Left lung (tissue), 14 donors: ENCODE measurements at places on chromosomes 7 and 10.

GRCh38 chr10:65335311-65335710 is 1590.5 kb upstream of the LRRTM3 start:
- no peak for DNase-seq

- no peak for DNase-seq
These were observed 16.2 kb downstream of the NCOA4 start for GRCh38 chr10:46014206-46014605.

DNA sequence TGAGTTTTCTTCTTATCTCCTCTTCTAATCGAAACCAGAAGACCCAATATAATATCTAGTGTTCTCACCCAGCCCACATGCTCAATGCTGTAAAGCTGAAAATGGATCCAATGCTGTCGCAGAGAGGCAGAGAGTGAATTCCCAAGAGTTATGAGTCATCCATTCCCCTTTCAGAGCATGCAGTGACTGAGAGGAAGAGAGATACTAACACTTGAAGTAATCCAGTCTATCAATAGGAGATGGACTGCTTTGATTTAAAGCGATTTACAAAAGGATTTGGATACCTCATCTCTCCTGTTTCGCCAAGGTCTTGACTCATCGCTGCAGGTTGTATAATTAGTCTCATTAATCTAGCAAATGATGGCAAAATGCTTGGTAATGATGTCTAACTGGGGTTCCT is 41.5 kb upstream of the PRKCQ start:
- no peak for DNase-seq

GRCh38 chr7:1979591-1980560 is 252.9 kb downstream of the MAD1L1 start:
- no peak for DNase-seq

DNA sequence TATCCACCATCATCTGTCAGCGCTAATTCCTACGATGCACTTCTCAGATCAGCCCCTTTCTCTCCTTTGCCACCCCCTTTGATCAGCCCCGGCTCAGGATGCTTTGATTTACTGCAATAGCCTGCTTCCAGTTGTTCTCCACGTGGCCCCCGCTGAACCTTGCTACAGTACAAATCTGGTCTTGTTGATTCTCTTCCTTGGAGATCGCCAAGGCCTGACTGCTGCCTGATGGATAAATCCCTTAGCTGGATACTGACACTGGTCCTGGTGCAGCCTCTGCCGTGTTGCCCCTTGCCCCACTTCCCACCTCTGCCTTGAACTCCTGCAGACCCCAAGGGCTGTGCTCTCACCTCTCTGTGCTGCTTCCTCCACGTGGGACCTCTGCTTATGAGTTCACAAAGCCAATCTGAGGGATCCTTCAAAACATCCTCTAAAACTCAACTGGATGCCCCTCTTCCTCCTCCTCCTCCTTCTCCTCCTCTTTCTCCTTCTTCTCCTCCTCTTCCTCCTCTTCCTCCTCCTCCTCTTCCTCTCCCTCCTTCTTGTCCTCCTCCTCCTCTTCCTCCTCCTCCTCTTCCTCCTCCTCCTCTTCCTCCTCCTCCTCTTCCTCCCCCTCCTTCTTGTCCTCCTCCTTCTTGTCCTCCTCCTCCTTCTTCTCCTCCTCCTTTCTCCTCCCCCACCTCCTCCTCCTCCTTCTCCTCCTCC is 15.3 kb downstream of the PLXNA4 start:
- DNase-seq: no peak

DNA sequence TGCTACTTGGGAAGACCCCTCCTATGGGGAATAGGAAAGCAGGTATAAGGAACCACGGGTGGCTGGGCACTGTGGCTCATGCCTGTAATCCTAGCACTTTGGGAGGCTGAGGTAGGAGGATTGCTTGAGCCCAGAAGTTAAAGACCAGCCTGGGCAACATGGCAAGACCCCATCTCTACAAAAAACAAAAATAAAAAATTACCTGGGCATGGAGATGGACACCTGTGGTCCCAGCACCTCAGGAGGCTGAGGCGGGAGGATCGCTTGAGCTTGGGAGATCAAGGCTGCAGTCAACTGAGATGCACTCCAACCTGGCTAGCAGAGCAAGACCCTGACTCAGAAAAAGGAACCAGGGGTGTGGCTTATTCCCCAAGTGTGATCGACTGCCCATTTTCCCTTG is 986 bp upstream of the FSCN3 start:
- no peak for DNase-seq

DNA sequence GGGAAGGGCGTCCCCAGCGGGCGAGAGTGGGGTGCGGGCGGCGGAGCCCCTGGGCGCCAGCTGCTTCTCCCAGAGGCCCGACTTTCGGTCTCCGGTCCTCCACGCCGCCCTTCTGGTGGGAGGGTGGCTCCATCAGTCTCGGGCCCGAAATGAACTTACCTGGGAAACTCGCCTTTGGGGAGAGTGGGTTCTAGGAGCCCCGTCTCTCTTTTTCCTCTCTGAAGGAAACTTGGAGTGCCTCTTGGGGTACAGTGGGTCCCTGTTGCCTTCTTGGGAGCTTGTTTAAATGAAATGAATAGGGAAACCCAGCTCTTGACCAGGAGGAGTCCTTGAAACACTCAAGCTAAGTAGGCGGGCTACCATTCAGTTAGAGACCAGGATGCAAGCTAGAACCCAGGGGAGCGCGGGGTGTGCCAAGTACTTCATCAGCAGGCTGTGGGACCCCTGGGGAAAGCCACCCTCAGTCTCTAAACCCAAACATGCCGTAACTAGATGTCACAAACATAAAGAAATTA is 1.3 kb downstream of the SLC26A4 start:
- no peak for DNase-seq

GRCh38 chr10:122113161-122113944 is 124.4 kb downstream of the TACC2 start:
- peak; percentile 79 for DNase-seq

DNA sequence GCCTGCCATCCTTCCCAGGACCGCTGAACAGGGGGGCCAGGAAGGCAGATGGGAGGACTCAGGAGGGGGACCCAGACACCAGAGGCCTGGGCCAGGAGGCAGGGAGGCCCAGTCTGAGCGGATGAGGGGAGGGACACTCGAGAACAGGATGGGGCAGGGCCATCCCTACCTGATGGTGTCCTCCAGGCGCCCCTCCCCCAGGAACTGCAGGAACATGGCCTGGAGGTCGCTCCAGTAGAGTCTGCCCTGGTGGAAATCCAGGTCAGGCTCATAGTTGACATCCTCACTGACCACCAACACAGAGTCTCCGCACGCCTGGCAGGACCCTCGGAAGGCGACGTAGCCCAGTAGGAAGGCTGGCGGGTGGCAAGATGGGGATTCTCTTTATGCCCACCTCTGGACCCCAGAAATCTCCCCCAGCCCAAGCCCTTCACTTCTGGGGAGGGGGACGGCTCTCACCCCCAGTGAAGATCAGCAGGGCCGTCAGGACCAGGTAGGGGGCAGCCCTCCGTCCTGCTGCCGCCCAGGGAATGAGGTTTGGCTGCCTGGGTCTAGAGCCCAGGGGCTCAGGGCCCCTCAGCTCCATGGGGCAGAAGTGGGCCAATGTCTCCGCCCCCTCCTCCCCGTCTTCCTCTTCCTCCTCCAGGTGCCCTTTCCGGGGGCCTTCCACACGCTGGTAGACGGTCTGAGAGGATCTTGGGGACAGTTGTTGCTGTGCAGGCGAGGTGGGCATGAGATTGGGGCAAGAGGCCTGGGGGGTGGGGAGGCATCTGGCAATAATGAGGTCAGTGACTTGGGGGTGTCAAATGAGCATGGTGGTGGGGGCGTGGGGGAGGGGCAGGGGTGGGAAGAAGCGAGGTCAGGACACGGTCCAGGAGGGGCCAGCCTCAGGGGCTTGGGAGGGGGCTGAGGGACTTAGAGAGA is 573 bp downstream of the TFR2 start:
- no peak for DNase-seq

GRCh38 chr7:45073786-45074527 is 14.8 kb downstream of the NACAD start:
- peak; percentile 25 for DNase-seq

GRCh38 chr10:24010436-24010970 is 198.4 kb upstream of the KIAA1217 start:
- no peak for DNase-seq
